ENCODE measurements at places on chromosomes 11 and 22. TPM values are rescaled to one million over a fixed set of nuclear protein-coding genes. Genes with fewer than 3 reads are reported as not detected.

GRCh38 chr11:128840137-128840536 is 27.0 kb downstream of the KCNJ1 start:
- peak; percentile 89 for DNase-seq

DNA sequence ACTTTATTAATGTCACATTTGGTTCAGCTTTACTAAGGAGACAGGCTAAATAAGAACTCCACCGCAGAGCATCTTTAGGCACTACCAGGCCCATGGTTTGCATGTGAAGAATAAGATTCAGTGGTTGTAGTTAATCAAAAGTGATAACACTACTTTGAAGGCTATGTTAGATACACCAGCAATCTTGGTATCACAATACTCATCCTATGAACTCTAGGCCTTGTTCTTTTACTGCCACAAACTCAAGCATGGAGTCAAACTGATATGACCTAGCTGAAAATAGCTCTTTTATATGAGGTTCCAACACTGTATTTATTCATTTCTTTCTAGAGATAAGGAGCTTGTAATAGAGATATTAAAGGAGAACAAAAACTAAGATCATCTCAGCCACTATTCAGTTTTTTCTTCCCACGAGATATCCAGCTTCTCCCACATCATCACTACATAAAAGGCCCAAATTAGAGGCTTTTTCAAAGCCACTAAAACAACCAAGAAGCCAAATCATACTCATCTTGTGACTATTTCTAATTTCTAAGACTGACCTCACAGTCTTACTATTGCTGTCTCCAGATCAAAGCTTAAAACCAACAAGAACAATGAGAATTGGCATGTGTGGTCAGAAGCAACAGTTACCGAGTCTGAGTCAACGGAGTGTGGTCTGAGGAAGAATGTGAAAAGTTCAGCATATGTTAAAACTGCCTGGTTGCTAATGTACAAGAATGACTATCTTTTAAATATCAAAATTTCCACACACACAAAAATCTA is 25.1 kb upstream of the GUCY1A2 start:
- no peak for DNase-seq

The ARHGAP20 gene
- total RNA-seq: 0.09 TPM

The OR51F1 gene
- not detected for total RNA-seq

- no peak for DNase-seq
These were observed 22.8 kb downstream of the TEAD1 start for GRCh38 chr11:12696911-12697581.

GRCh38 chr11:123214396-123214795 is 19.3 kb upstream of the CLMP start:
- DNase-seq: no peak

GRCh38 chr11:131465746-131466145 is 95.3 kb downstream of the NTM start:
- DNase-seq: no peak

The TNRC6B gene
- total RNA-seq: 137 TPM

DNA sequence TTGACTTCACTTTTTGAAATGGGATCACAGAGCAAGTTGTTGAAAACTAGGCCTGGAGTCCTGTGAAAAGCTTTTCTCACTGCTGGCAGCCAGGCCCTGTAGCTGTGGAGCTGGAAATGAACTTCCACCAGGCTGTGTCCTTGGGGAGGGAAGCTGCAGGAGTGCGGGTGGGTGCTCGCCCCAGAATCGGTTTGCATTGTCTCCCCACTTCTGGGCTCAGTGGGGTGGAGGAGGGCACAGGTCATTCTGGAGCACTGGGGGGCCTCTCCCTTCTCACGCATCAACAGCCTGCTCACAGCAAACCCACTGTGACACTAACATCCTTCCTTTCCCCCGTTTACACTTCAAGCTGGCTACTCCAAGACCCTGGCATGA is 15.2 kb downstream of the GLB1L2 start:
- no peak for DNase-seq

The TIGD3 gene
- 0.96 TPM for total RNA-seq
